Jurkat, Clone E6-1 (cell line): ENCODE measurements at places on chromosomes 3 and 15.
A peak's percentile ranks its signal among the peaks of the same experiment; 100 is the strongest.

- no peak for DNase-seq
These were observed 8.3 kb upstream of the CLEC3B start for GRCh38 chr3:45017821-45018220.

DNA sequence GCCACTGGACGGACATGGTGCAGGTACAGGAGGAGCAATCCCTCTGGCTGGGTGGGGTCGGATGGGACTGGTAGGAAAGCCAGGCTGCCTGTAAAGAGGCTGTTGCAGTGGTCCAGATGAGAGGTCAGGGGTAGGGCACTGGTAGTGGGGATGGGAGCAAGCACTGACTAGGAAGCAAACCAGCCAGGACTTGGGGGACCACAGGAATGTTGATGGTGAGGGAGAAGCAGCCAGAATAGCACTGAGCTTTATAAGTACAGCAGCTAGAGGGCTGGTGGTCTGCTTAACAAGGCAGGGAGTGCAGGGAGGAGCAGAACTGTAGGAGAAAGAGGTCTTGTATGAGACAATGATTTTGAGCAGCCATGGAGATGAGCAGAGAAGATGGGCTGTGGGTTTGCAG, 38.7 kb upstream of the PTPN23 start:
- DNase-seq: no peak

DNA sequence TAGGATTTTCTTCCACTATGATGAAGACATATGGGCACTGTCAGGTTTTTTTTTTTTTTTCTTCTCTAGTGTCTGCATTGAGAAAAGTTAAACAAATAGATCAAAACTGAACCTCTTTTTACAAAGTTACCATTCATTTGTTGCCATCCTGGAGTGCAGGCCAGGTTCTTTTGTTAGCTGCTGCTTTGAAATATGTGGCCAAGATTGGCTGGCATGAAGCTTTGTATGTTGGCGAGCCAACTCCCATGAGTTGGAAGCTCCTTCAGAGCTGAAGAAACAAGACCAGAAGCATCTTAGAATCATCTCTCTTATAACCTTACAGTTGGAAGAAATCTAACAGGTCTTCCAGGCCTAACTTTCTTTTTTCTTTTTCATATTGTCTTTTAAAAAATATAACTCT, 346.5 kb downstream of the THSD4 start:
- DNase-seq: no peak

GRCh38 chr3:37770336-37770735, 91.3 kb upstream of the CTDSPL start:
- no peak for DNase-seq

DNA sequence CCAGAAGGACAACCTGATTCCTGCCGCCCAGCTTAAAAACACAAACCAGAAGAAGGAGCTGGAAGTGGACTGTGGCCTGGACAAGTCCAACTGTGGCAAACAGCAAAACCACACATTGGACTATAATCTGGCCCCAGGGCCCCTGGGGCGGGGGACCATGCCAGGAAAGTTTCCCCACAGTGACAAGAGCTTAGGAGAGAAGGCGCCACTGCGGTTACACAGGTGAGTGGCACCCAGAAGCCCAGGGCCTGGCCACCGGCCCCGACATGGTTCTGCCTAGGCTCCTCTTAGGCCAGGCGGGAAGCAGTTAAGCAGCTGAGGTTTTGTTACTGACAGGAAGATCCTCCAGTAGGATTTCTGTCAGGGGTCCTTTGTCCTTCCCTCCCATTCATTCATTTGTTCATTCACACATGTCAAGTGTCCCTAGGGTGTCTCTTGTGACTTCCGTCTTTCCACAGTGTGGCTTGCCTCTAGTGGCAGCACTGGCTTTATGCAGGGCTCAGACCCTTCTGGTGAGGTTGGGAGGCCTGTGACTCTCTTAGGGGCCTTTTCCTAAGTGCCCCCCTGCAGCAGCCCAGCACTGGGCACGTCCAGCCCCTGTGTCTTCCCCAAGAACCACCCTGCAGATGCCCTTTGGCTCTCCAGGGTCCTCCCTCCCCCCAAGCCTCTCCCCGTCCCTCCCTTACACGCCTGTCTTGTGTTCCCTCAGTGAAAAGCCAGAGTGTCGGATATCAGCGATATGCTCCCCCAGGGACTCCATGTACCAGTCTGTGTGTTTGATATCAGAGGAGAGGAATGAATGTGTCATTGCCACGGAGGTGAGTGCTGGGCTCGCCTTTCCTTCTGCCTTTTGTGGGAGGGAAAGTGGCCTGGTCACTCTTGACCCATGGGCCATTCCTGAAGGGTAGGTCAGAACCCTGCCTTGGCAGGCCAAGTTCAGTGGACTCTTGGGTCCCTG, 7.8 kb downstream of the DLL4 start:
- DNase-seq: no peak

GRCh38 chr15:52502608-52503007, 26.1 kb downstream of the MYO5A start:
- no peak for DNase-seq

DNA sequence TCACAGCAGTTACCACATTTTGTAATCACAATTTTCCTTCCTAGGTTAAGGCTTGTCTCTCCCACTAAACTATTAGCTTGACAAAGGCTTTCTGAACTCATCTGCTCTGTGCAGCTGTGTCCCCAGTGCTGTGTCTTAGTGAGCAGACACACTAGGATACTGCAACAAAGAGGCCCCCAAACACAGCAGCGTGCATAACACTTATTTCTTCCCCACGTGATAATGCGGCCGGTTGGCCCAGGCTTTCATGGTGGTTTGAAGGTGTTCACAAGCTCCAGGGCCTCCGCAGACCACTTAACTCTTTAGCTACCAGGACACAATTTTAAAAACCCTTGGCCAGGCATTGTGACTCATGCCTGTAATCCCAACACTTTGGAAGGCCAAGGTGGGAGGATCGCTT, 2.2 kb upstream of the HDAC11 start:
- no peak for DNase-seq

DNA sequence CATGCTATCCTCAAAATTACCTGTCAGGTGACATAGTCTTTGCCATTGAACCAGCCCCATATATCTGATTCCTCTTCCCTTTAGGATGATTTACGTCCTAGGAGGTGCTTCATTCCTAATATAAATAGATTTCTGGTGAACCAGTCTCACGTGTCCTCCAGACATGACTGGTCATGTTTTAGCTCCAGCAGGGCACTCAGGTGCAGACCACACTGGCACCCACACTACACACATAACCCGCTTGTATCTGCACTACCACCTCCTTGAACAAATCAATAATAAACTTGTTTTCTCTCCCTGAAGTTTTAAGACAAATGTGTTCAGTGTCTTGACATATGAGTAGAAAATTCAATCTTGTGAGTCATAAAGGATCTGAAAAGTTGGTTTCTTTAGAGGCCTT, 155.5 kb downstream of the GOLIM4 start:
- no peak for DNase-seq

DNA sequence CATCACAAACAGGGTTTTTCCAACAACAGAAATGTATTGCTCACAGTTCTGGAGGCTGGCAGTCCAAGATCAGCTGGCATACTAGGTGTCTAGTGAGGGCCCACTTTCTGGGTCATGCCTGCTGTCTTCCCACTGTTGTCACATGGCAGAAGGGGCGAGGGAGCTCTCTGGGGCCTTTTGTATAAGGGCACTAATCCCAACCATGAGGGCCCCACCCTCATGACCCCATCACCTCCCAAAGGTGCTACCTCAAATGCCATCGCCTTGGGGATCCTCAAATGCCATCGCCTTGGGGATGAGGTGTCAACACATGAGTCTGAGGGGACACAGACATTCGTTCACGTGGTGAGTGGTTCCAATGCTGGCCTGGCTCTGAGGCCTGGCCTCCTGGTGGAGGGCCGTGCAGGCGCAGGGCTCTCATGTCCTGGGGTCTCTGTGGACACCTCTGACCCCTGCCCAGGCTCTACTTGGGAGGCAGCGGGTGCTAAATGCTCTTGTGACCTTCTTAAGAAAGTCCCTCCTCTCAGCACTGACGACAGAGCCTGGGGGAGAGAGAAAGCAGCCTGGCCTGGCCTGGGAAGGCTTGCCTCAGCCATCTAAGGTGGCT, 16.8 kb downstream of the NUP210 start:
- no peak for DNase-seq

DNA sequence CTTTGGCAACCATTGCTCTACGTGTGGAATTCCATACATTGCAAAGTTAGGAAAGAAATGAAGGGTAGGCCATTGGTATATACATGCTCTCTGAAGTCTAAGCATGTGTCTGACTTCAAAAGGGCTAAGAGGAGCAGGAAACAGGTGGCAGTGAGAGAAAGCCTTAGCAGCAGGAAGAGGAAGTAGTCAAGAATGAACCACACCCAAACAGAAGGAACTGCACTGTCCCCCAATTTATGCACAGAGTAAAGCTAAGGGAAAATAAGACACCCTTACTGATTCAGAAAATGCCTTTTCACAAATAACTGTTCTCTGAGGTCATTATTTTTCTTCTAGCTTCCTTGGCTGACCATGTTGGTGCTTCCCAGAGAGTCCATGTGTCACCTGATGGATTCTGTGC, 575.4 kb downstream of the NTRK3 start:
- peak; percentile 58 for DNase-seq

DNA sequence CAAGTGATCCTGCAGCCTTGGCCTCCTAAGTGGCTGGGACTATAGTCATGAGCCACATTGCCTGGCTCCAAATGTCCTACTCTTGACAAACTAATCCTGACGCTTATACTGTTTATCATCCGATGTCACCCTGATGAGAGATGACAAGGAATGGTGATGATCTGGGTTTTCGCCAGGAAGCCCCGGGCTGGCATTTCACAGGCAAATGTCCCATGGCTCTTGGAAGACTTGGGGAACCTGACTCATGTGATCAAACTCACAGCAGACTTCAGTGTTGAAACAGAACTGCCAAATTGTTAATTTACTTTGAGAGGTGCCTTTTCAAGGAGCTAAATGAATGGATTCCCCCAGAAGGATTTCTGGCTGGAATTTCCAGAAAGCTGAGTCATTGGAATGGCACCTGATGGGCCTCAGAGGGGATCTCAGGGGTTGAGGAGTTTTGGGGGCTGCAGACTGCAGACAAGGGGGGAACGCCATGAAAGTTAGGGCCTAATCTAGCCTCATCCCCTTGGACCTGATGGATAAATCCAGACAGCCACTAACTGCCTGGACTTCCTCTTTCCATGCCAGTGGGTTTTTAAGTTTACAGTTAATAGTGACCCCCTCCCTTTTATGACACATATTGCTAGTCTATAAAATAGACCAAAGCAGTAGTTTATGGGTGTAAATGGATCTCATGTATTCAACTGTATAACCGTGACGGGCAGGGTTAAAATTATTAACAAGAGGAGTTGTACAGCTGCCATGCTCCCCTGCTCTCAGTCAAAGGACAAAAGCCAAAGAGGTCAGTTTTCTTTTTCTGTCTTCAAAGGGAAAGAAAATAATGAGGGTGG, 146.6 kb downstream of the CHSY1 start:
- DNase-seq: no peak

GRCh38 chr3:76403556-76403955, 618.2 kb upstream of the ZNF717 start:
- DNase-seq: no peak

- peak; percentile 57 for DNase-seq
These were observed 11.1 kb upstream of the EIF4A2 start for GRCh38 chr3:186772281-186772694.

DNA sequence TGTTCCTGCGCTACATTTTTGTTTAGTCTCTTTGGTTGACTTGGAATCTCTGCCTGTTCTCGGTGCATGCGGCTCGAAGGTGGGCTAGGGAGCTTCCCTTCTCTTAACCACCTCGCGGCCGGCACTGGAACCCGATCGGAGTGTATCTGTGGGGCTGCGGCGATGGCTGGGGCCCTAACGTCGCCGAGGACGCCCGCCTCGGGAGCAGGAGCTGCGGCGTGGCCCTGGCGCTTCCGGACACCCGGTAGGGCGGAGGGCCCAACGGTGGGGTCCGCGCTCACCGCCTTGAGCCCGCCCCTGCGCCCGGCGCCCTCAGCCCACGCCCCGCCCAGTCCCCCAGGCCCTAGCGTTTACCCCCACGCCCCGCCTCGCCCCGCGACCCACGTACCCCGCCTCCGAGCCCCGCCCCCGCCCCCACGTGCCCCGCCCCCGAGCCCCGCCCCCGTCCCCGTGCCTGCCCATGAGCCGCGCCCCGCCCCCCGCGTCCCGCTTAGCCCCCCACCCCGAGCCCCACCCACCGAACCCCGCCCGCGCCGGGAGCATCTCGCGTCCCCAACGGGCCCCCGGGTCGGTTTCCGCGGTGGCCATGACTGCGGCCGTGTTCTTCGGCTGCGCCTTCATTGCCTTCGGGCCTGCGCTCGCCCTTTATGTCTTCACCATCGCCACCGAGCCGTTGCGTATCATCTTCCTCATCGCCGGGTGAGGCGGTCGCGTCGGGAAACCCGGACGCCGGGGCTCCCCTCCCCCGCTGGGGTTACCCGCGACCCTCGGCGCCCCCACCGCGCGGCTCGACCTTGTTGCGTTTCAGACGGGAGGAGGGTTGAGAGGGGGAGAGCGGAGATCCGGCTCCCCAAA, at the start of gene APH1B:
Gene APH1B (plus strand): TSS at position 568 of the 855 bp plus-strand sequence. CDS start 19 bp downstream, at position 587.
- DNase-seq: peak; percentile 50
